ENCODE measurements at places on chromosomes 13 and 19.

DNA sequence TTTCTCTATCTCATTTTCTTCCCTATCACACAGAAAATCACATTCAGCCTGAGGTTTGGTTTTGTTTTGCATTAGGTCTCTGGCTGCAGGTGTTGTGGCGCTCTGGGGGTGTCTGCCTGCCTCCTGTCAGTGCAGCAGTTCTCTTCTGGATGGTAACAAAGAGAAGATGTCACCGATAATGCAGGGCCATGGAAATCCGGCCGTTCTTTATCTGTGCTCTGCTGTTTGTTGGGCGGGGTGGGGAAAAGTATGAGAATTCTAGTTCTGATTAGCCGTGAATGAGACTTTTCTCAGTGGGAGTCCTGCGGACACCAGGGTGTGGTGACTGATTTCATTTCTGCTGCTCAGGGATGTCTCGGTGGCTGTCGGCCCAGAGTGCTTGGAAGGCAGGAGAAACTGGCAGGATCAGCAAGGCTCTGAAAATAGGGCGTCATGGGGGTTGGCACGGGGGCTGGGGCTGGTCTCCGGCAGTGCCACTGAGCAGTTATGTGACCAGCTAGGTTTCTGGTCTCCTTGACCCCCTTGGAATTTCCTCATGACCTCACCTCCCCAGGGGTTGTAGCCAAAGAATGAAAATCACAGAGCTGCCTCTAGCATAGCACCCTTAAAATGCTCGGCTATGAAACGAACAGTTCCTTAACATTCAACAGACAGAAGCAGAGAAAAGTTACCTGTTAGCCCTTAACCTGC is 5.0 kb downstream of the RNF113B start:
- DNase-seq, result peak; percentile 40

- peak; percentile 33 for DNase-seq
Observed at GRCh38 chr19:16386619-16387240, 62.1 kb downstream of the KLF2 start.

GRCh38 chr13:23610966-23611491 is 40.8 kb downstream of the TNFRSF19 start:
- no peak for DNase-seq

GRCh38 chr19:9729162-9729561 is 39.4 kb downstream of the ZNF846 start:
- no peak for DNase-seq

DNA sequence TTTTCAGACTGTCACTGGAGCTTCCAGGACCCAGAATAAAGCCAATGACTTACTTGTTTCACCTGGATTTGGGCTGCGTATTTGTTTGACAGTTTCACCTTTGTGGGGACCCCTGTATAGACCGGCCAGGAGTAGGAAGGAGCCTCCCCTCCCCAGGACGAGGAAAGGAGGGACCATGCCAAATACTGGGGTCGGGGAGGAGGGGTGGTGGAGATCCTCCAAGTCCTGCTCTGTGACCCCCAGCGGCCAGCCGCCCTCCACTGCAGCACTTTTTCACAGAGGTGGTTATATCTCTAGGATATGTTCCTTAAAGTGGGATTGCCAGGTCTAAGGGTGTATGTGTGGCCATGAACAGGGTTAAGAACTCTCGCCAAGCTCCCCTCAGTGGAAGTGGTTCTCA is 25.7 kb upstream of the ZNF492 start:
- DNase-seq, result no peak

DNA sequence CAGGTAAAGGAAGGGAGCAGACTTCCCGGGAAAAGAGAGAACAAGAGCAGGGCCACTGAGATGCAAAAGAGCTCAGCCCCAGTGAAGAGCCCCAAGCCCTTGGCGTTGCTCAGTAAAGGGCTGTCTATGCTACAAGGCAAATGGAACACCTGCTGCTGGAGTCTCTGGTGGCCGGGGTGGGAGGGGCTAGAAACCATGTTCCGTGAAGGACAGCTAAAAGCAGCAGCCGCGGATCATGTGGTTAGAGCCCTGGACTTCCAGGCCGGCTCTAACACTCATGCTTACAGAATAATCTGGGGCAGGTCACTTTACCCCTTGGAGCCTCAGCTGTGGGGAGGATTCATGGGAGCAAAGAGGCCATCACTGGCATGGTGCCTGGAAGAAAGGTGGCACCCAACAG is 17.8 kb downstream of the POU2F2 start:
- no peak for DNase-seq

- no peak for DNase-seq
Observed at GRCh38 chr13:99296398-99296797, 10.8 kb downstream of the GPR183 start.

DNA sequence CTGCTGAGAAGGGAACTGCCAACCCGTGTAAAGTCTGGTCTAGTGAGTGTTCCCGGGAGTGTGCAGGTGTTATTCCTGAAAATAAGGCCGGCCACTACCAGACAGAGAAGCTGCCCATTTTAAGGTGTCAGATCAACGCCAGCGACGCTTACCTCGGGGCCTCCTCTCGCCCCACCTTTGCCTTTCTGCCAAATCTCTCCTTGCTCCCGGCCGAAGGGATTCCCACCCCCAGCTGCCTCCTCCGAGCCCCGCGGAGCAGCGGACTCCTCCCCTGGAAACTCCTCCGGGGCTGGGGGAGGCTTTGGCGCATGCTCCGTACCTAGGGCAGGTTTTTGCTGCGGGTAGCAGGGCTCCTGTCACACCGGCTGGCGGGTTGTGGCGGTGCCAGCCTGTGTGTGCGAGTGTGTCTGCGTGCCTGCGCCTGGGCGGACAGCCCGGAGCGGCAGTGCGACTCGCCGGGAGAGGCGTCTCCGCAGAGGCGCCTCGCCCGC is at the start of gene HS6ST3:
Gene HS6ST3 (plus strand): TSS at position 359 of the 491 bp plus-strand sequence.
- DNase-seq, result peak; percentile 28

- no peak for DNase-seq
Observed at GRCh38 chr13:105327581-105328126, 1207.8 kb downstream of the EFNB2 start.

- no peak for DNase-seq
Observed at GRCh38 chr19:10817291-10818038, 18.5 kb downstream of the TMED1 start.

- DNase-seq, result no peak
Observed at GRCh38 chr13:109204252-109204651, 574.8 kb downstream of the MYO16 start.

DNA sequence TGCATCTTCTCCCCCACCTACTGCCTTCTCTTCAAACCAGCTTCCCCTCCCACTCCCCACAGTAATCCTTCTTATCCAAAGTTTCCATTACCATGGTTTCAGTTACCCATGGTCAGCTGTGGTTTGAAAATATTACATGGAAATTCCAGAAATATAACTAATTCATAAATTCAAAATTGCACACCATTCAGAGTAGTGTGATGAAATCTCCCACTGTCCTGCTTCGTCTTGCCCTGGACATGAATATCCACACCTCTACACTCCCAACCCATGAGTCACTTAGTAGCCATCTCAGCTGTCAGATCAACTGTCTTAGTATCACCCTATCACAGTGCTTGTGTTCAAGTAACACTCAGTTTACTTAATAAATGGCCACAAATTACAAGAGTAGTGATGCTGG is 3.8 kb upstream of the KCTD12 start:
- no peak for DNase-seq

GRCh38 chr19:32702010-32702409 is 10.4 kb downstream of the NUDT19 start:
- no peak for DNase-seq

GRCh38 chr13:94232956-94233355 is 246.5 kb downstream of the DCT start:
- DNase-seq, result no peak

DNA sequence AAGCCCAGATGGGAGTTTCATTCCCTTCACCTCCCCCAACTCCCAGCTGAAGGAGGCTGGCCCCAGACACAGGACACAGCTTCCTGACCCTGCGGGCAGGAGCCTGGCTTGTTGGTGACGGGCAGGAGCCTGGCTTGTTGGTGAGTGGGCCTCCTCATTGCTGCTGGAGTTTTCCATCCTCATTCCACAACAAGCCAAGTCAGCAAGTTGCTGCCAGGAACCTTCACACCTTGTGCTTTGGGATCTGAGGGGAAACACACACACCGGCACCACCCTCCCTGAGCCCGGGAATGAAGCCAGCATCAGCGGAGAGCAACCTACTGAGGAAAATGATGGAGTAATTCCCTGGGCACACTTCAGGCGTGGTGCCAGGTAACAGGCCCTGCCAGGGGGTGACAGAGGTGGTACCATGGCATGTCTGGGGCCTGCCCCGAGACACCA is 74.9 kb downstream of the ALOX5AP start:
- no peak for DNase-seq

GRCh38 chr19:56110515-56111448 is 10.3 kb downstream of the ZNF787 start:
- peak; percentile 64 for DNase-seq

DNA sequence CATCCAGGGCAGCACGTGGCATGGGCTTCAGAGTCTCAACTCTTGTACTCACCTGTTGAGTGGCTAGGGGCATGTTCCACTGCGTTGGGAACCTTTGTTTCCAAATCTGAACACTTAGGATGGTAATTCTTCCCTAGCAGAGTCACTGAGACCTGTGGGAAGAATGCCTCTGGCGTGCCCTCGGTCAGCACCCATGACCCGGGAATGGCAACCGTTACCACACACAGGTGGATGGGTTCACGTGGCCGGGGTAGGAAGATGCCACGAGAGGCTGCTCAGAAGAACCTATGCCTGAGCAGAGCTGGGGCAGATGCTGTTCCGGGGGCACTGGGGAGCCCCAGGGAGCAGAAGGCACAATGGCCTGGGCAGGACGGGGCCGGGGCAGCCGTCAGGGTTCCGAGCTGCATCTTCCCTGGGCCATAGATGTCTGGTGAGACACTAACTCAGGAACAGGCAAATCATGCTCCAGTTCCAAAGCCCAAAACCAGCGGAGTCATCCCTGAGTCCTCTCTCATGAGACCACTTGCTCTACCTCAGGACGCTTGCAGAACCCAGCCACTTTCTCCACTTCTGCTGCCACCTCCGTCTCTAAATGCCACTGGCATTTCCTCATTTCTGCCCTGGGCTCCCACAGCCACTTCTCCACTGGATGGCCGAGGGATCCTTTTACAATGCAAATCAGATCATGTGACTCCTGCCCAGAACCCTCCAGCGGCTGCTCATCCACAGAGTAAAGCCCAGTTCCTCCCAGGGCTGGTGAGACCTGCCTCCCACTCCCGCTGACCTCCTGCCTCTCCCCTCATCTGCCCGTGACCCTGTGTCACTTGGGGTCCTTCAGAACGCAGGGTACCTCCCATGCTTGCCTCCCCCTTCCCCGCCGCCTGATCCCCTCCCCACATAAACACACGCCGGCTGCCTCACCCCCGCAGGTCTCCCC is 36.7 kb downstream of the FAM124A start:
- DNase-seq, result no peak

GRCh38 chr19:15038294-15038693 is 11.0 kb upstream of the CASP14 start:
- DNase-seq, result no peak

GRCh38 chr19:18157465-18158063 is 4.6 kb downstream of the PIK3R2 start:
- DNase-seq, result no peak

DNA sequence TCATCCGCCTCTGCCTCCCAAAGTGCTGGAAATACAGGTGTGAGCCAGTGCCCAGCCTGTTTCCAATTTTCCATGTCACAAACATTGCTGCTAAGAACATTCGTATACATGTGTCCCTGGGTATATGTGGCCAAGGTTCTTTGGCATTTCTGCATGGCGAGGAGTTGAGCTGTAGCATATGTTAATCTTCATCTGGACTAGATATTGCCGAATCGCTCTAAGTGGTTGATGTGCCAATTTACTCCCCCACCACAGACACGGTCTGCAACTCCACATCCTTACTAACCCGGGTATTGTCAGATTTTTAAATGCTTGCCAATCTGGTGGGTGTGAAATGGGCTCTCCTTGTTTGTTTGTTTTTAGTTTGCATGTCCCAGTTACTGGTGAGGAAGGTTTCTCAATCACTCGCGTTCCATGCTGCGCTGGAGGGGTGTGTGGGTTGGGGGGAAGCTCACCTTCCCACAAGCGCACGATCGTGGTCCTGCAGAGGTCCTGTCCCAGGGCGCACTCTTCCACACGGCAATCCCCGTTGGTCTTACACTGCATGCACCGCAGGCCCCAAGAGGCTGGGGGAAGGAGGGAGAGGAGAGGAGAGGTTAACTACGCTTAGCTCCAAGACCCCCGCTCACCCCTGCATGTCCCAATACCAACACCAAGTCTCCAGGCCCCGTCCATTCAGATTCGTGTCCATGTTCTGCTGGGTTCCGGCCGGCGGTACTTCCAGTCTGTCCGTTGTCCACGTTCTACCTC is 2.7 kb downstream of the PLAUR start:
- DNase-seq, result peak; percentile 19

- no peak for DNase-seq
Observed at GRCh38 chr19:4326837-4327251, 11.8 kb downstream of the STAP2 start.

DNA sequence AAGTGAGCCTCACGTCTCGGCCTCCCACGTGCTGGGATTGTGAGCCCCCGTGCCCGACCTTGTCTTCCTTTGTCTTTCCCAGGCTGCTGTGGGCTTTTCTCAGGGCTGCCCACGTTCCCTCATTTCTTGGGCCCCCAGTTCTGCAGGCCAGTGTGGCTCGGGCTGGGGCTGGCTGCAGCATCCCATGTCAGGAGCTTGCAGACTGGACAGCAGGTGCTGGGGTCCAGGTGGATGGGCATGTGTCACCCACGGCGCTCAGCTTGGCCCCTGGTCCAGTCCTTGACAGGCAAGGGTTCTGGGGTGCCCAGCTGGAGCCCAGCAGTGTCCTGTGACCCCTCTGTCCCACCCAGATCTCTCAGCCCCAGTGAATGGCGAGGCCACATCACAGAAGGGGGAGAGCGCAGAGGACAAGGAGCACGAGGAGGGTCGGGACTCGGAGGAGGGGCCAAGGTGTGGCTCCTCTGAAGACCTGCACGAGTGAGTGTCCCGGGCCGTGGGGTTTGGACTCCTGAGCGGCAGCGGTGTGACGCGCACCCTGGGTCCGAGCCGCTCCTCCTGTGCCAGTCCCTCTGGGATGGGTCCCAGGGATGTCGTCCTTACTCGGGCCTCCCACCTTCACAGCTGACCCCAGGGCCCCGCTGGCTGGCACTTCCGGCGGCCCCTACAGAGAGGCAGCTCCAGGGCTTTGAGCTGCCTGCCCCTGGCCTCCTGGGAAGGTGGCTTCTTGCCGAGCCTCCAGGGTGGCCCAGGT is 17.3 kb downstream of the PLIN4 start:
- DNase-seq, result no peak

DNA sequence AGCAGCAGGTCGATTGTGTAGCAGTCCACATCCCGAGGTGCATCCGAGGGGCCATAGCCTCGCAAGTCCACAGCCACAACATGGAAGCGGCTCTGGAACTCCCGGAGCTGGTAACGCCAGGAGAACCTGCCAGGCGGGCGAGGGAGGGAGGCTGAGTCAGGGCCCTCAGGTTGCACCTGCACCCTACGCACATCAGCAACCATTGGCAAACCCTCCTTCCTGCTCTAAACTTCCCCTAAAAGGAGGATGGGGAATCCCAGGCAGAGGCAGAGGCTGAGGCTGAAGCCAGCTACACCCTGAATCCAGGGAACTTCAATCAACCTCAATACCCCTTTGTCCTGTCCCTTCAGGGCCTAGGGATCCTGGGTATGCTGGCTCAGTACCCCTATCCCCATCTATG is 977 bp downstream of the EPHX3 start:
- DNase-seq, result no peak

GRCh38 chr13:21717817-21718216 is 46.9 kb downstream of the FGF9 start:
- no peak for DNase-seq

GRCh38 chr13:32008518-32009175 is 22.9 kb upstream of the FRY start:
- no peak for DNase-seq

GRCh38 chr13:24232474-24232873 is 72.0 kb downstream of the SPATA13 start:
- DNase-seq, result no peak

GRCh38 chr19:50667759-50668231 is 18.6 kb downstream of the C19orf81 start:
- DNase-seq, result no peak
